ENCODE measurements at places on chromosomes 7 and 10.
A peak's percentile ranks its signal among the peaks of the same experiment; 100 is the strongest.

DNA sequence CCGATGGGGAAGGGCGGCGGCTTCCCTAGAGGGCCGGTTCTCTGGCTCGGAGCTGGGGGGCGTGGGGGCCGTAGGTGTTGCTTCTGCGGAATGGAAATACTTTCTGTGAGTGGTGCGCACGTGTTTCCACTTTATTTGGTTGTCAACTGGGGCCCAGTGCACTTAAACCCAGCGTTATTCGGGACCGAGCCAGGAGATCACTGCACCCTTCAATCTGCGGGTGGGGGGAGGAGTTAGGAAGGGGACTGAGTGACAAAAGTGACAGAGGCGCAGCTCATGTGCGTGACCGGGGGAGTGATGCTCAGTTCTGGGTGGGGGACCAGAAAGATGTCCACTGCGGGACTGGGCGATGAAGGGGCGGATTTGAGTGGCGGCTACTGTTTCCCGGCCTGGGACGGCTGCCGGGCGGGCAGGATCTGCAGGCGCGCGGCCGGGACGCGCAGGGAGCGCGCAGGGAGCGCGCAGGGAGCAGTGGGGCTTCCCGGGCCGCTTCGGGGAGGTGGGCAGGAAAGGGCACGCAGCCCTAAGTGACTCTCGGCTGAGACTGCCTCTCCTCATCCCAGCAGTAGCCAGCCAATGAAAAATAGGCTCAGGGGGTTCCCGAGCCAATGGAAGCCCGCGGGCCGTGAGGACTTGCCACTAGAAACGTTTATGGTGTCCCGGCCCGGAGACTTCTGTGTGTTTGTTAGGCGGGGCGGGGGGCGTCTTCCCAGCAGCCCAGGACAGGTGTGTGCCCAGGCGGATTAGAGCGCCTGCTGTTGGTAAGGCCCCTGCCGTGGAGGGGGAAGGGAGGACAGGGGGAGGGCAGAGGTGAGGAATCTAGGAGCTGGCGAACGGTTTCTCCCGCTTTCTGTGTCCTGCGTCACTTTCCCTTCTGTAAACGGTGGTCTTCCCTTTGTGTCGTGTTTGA, 54.3 kb upstream of the KDM7A start:
- DNase-seq: peak; percentile 27

GRCh38 chr10:118277871-118278270, 64.3 kb downstream of the FAM204A start:
- DNase-seq: no peak

DNA sequence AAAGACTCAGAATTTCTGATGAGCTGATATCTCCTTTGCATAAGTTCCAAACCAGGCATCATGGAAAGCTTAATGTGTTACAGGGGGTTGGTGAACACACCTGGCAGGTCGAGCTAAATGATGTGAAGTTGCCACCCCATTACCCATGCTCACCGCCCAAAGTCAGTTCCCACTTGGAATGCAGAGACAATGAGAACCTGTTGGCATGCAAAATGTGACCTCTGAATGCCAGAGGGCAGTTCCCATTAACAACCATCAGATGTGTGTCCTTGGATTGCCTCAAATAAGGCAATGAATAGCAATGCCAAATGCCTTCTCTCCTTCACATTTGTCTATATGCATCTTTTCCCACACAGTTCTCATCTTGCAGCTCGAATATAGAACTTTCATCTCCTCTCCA, 190.7 kb downstream of the CDCA7L start:
- DNase-seq: no peak

DNA sequence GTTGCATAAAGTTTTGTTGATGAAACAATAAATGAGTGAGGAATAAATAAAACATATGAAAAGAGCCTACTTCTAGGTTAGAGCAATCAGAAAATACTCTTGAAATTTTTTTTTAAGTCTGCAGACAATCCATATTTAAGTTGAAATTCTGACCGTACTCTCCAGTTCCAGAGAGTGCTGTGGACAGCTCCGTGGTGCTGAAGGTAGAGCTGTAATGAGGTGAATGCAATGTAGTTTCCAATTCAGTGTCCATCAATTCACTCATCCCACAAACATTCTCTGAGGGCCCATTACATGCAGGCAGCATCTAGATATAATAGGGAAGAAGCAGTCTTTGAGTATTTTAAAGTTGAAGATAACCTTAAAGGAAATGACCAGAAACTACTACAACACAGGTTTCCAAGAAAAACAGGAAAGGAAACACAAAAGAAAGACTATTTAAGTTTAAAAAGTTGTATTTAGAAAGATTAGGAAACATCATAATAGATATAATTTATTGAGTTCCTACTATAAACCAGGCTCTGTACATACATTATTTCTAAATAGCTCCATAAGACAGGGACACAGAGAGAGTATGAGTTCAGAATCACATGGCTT, 44.0 kb upstream of the CRTAC1 start:
- DNase-seq: peak; percentile 48

DNA sequence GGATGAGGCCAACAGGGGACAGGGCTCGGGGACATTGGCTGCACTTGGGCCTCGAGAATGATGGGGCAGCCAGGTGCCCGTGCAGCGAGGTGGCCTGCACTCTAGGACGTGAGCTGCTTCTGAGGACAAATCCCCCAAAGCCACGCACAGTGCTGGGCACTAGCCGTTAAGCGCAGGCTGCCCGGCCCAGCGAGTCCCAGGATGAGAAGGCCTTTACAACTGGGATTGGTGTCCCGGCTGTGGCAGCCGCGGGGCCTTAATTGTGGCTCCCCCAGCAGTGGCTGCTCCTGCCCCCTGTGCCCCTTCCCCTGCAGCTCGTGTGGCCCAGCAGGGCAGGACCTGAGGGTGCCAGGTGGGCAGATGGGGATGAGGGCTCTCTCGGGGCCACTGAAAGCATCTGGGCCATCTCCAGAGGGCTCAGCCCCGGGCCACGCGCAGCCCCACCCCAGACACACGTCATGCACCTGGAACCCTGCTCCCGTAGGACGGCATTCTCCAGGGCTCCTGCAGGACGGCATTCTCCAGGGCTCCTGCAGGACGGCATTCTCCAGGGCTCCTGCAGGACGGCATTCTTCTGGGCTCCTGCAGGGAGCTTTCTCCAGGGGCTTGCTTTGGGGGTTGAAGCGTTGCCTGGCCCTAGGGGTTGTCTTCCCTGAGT, 6.6 kb downstream of the PWWP2B start:
- DNase-seq: no peak

DNA sequence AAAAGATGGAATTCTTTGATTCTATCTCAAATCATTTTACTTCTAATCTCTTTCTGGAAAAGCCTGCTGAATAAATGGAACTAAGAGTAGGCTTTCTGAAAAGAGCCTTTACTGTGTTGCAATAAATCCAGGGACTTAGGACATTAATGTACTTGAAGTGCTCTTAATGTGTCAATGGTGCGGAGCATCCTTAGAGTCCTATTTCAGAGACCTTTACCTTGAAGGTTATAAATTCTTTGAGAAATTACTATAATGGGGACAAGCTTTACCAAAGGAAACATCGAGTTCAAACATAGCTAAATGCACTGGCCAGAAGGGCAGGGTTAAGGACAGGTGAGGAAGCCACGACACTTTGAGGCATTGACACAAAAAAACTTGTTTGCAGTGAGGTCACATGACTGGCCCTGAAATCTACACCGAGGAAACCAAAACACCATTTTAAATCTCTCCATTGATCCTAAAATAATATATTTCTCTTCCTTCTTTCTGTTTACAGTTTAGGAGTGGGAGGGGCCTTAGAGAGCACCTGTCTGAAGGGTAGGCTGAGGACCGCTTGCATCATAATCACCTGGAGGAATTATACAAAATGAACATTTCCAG, 48.1 kb upstream of the EXOC6 start:
- no peak for DNase-seq

- DNase-seq: no peak
Measured at GRCh38 chr7:23394488-23395171, 75.7 kb downstream of the IGF2BP3 start.

GRCh38 chr10:130466271-130466997, 330.2 kb downstream of the GLRX3 start:
- no peak for DNase-seq

GRCh38 chr7:122919643-122920181, 33.5 kb upstream of the CADPS2 start:
- DNase-seq: no peak

- DNase-seq: no peak
Measured at GRCh38 chr10:29835055-29835454, 200.3 kb upstream of the SVIL start.

GRCh38 chr10:119406601-119407253, 135.8 kb downstream of the RGS10 start:
- peak; percentile 30 for DNase-seq

- DNase-seq: no peak
Measured at GRCh38 chr10:43057231-43057711, 19.6 kb upstream of the RET start.

GRCh38 chr7:76233538-76234281, 32.0 kb downstream of the SRRM3 start:
- DNase-seq: no peak

- DNase-seq: no peak
Measured at GRCh38 chr10:28714401-28715053, 37.2 kb downstream of the BAMBI start.

DNA sequence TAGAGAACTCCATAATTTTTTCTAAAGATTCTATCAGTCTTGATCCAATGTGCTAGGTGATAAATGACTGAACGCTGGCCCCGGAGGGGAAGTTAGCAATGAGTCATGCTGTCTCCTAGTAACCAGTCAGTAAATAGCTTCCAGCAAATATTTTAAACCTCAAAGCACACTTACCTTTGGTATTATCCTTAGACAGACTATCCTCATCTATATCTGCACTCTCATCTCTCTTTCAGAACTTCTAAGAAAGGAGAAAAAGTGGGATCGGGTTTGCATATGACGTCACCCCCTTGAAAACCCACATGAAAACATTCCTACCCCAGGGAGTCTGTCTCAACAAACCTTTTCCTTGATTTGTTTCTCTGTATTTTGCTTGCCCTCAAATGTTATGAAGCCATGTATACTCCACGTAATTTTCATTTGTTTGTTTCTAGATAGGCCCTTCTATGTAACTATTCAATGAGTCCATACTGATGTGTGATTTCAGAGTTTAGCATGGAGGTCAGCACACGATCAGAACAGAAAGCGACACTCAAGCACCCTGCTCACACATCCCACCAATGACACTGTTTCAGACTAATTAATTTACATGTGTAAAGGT, 174.9 kb upstream of the NRP1 start:
- DNase-seq: peak; percentile 49

GRCh38 chr10:87558333-87558732, 53.6 kb downstream of the MINPP1 start:
- DNase-seq: no peak

DNA sequence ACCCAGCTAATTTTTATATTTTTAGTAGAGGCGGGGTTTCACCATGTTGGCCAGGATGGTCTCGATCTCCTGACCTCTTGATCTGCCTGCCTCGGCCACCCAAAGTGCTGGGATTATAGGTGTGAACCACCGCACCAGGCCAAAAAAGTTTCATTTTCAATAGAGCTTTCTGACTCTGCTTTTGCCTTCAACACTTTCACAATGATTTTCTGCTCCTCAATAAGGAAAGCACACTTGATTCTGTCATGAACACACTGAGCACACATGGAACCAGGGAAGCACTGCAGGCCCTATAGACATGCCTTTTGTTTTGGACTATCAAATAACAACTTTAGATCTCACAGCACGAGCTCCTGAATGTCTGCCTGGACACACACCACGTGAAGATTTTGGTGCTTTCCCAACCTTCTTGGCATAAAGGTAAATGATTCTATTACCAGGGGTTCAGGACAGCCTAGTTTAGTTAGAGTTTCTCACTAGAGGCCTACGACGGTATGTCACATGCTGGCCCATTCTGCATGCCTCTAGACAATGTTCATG, 8.0 kb downstream of the RRP12 start:
- no peak for DNase-seq

DNA sequence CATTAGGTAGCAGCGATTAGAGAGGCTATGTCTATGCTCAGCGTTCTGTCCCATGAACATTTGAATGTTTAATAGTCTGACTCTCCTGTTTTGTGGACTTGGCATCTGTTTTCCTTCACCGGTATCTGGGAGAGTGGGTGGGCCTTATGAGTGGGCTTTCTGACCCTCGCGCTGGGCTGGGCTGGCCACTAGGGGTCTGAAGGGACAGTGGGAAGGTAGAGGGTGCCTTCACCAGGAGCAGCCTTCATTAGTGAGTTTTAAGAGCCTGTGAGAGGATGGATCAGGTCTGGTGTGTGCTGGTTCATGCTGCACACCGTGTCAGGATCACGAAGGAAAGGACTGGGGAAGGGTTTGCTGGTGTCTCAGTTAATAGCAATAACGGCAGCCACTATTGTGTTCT, 33.4 kb downstream of the DCLRE1A start:
- DNase-seq: no peak

GRCh38 chr10:128751284-128751683, 625.1 kb upstream of the MKI67 start:
- no peak for DNase-seq

DNA sequence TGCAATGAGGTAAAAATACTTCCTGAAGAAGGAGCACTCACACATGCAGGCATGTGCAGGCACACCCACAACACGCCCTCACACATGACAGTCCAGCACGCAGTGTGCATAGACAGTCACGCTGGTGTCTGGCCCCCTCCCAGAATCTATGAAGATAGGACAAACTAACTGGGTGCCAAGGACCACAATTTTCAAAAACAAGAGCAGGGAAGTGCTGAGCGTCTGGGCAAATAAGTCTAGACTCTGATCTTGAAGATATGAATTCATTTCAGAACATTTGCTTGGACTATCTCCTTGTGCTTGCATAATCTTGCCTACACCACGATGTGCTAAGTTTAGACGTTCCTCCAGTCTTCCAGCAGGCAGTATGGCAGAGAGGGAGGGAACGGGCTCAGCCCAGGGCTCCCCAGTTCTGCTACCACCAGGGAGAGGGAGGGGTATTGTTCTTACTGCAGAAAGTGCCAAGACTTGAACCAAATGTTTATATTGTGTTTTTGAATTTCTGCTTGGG, 276.5 kb upstream of the KLF6 start:
- peak; percentile 23 for DNase-seq

DNA sequence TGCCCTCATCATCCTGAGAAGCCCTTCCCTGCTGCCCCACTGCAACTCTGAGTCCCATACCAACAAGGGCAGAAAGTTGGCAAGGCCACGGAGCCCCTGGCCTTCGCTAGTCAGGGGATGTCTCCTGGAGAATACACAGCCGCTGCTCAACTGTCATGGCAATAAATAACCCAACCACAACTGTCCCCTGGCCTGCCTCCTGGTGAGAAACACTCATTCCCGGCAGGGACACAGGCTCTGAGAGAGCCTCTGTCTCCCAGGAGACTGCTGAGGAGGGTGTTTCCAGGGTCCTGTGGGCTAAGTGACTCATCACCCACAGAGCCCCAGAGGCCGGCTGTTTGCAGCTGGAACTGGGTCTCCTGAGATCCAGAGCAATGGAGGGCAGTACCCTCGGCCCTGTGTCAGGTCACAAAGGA, 354.1 kb downstream of the TNS3 start:
- peak; percentile 48 for DNase-seq

GRCh38 chr10:48760983-48761382, 76.3 kb downstream of the WDFY4 start:
- DNase-seq: no peak

GRCh38 chr7:10412422-10413019, 561.2 kb upstream of the PHF14 start:
- DNase-seq: peak; percentile 73
